ENCODE measurements at places on chromosomes 2 and 18.

DNA sequence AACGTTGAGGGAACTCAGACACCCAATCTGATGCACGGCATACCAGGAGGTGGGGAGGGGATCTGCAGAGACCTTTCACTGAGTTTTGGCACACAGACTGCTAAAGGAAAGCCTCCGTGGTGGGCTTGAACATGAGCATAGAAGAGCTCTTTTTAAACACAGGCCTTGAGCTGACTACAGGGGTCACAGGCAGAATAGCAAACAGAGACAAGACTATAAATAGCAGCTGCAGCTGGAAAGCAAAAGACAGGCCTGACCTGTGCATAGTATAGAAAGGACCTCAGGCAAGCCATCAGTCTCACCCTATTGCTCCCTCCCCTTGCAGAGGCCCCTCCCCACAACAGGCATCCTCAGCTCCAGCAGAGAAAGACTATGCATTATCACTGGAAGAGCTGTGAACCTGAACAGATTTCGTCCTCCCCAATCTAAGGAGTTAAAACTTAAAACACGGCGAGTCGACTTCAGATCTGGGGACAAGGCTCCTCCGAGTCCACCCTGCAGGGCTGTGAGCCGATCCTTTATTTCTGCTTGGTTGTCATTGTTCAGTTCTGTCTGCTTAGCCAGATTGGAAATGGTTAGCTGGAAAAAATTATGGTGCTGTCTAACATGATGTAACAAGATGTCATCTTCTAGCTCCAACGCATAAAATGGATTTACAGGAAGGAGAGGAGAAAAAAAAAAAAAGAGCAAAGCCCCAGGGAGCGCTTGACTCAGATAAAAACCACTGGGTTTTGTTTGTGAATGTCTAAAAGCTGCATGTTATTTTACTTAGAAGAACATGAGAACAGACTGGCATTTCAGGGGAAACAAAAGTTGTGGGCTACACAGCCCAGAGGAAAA lies 25.2 kb upstream of the LCLAT1 start:
- DNase-seq = peak; percentile 10

- DNase-seq = no peak
These were observed 38.4 kb upstream of the SOS1 start for GRCh38 chr2:39159283-39159682.

GRCh38 chr18:32930695-32931301 lies 158.0 kb upstream of the KLHL14 start:
- DNase-seq = no peak

DNA sequence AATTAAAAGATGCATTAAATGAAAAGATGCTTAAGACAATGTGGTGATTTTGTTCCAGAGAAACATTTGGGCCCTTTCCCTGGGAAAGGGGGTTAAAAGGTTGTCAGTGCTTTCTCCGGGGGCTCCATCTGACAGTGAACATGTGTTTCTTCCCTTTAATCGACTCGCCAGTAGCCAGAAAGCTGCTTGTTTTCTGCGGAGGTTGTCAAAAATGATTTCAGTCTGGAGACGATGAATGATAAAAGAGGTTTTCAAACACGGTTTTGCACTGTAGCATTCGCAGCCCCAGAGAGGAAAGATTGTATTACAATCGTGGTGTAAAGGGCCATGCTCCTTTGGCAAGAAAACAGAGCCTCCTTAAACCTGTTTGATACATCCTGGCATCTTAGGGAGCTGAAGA lies 111.5 kb upstream of the MEIS1 start:
- no peak for DNase-seq

DNA sequence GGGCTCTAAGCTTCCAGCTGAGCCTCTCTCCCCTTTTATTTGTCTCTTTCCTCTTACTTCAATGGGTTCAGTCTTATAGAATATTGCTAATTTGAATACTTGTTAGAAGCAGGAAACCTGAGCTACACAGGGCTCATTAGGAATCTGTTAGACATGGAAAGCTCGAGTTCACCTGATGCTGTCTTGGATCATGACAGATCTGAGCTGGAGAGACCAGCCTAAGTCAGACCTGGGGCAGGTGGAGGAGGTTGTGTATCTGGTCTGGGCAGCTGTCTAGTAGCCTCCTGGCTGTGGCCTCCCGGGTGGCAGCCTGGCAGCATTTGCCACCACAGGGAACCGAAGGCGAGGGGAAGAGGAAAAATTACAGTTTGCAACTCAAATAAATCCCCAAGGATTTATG lies 185.9 kb downstream of the ICOS start:
- DNase-seq = no peak

DNA sequence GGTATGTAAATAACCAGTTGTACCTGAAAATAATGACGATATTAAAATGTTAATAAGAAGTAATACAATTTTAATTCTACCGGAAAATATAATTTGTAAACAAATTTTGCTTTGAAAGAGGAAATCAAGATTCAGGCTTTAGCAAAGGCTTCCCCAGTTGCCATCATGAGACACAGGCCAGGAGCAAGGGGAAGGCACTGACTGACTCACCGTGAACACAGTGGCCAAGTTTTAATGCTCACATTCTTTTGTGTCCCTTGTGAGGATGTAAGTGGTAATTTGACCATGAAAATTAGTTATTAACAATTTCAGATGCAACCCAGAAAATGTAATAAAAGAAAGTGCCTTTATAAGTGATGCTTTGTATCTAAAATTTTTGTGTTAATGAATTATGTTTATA lies 164.1 kb downstream of the GREB1L start:
- DNase-seq = no peak

GRCh38 chr2:25220313-25220712 lies 51.9 kb upstream of the POMC start:
- DNase-seq = no peak

GRCh38 chr18:13565228-13565627 lies 161.1 kb downstream of the FAM210A start:
- DNase-seq = no peak

GRCh38 chr2:128984081-128984480 lies 665.4 kb upstream of the HS6ST1 start:
- DNase-seq = no peak

GRCh38 chr2:140669911-140670310 lies 1460.9 kb downstream of the LRP1B start:
- no peak for DNase-seq

- no peak for DNase-seq
These were observed 21.1 kb upstream of the MALT1 start for GRCh38 chr18:58649966-58650816.

DNA sequence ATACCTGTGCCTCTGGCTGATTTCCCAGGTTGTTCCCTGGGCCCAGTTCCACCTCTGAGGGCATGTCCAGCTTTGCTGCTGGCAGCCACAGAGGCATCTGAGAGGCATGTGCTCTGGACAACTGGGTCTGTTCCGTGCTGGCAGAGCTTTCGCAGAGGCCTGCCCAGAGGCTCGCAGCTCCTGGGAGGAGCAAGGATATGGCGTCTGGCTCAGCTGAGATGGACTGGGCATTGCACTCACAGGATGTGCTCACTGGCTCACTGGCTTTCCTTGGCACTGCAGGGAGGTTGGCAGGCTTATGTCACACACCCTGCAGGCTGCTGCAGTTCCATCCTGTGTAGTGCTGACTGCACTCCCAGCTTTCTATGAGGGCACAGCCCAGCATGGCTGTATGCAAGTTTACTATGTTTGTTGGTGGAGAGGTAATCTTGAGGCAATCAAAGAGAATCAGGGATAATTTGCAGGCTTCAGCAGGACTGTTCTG lies 172.3 kb downstream of the PRKCE start:
- no peak for DNase-seq

DNA sequence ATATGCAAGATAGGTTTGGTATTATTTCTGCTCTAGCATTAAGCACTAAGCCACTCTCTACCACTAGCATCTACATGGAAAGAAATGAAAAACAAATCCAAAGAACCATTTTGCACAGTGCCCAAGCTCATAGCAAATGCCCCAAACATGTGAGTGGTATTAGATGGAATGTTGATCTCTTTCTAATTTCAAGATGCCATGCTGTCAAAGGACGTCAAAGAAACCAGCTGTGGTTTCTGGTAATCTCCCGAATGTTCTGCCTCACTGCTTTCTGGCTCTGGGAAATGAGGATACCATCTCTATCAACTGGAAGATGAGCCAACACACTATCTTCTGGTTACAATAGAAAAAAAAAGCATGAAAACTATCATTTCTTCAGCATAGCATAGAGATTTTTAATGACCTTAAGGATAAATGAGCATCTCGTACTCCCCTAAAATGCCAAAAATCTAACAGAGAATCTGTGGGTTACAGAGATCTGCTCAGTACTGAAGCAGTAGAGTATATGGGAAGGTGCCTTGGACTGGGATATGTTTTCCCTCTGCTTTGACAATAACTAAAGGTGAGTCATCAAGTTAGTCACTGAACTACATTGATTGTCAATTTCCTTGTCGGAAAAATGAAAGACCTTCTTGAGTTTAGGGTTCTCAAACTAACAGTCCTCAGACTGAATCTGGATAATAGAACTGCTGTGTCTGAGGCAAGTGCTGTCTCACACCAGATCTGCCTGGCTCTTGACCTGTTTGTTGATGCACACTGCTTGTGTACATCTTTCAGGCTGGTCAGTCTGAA lies 244.8 kb upstream of the NCKAP5 start:
- DNase-seq = no peak

DNA sequence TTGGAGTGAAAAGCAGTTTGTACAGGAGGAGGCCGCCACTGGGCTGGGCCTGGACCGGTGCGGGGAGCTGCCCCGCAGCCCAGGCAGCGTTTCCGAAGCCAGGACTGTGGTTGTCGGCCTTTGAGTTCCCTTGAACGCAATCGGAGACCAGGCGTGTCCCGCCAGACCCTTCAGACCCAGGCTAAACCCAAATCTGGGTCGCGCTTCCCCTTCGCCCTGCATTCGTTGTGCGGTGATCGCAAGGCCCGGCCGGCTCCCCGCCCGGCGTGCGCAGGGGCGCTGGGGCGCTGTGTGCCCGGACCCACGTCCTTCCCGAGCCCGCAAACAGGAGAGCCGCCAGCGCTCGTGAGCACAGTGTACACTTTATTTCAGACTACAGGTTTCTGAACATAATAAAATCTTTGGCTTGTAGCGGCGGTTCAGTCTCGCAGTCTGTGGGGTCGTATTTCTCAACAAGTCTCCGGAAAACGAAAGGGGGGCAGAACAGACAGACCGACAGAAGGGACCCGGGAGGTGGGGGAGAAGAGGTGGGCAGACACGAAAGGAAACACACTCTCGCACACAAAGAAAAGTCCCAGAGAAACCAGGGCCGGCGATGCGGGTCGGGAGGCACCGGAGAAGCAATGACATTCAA lies 5.5 kb downstream of the EN1 start:
- no peak for DNase-seq

DNA sequence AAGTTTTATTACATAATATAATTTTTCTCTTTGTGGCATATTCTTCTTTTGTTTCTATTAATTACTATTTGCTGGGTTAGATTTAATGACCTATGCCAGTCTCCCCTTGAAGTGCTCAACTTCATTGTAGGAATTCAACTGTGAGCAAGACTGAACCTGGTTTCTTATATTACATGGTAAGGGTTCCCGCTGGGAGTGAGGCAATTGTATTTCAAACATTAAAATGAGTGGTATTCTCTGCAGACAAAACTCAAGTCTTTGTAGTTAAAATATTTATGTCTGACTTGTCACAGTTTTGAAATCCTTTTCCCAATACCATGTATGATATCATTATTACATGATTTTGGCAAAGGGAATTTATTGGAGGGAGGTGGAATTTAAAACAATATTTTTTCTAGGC lies 278.7 kb downstream of the GULP1 start:
- DNase-seq = no peak

GRCh38 chr2:164688896-164689419 lies 67.7 kb upstream of the GRB14 start:
- no peak for DNase-seq

GRCh38 chr18:63319383-63320122 lies at the start of gene BCL2:
Gene BCL2 (minus strand): TSS chr18:63319769.
- DNase-seq = peak; percentile 43

GRCh38 chr2:178269438-178270224 lies 75.3 kb downstream of the OSBPL6 start:
- DNase-seq = no peak

DNA sequence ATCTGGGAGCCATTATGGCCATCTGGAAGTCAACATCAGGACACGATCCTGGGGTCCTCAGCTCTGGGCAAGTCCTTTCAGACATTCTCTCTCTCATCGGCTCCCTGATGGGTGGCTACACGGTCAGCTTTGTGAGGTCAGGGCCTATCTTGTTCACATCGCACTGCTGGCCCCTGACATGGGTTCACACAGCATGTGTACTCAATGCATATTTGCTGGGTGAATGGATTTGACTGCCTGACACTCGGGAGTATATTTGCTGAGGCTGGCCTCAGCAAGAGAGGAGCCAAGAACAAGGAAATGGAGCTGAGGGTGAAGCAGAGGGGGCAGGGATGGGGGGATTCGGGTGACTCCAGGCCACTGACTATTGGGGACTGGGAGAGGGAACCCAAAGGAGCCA lies 50.5 kb downstream of the SLC4A5 start:
- DNase-seq = no peak

- no peak for DNase-seq
These were observed 18.8 kb upstream of the FN1 start for GRCh38 chr2:215454519-215455246.

DNA sequence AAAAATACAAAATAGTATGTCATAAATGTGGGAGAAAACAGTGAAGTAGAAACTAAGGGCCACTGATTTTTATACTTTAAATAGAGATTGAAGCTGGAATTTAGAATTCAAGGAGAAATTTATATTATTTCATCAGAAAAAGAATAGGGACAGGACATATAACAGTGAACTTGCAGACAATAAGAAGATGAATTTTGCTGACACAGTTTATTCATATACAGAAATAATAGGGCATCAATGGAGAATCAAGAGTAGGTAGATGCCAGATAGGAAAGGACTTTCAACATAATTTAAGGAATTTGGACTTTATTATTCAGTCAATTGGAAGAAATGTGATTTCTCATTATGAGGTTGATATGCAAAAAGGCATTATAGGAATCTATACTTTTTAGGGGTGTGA lies 118.9 kb upstream of the HNMT start:
- no peak for DNase-seq

GRCh38 chr18:70234667-70235459 lies 29.4 kb upstream of the RTTN start:
- no peak for DNase-seq

GRCh38 chr2:237209885-237210284 lies 124.2 kb downstream of the COPS8 start:
- DNase-seq = no peak

DNA sequence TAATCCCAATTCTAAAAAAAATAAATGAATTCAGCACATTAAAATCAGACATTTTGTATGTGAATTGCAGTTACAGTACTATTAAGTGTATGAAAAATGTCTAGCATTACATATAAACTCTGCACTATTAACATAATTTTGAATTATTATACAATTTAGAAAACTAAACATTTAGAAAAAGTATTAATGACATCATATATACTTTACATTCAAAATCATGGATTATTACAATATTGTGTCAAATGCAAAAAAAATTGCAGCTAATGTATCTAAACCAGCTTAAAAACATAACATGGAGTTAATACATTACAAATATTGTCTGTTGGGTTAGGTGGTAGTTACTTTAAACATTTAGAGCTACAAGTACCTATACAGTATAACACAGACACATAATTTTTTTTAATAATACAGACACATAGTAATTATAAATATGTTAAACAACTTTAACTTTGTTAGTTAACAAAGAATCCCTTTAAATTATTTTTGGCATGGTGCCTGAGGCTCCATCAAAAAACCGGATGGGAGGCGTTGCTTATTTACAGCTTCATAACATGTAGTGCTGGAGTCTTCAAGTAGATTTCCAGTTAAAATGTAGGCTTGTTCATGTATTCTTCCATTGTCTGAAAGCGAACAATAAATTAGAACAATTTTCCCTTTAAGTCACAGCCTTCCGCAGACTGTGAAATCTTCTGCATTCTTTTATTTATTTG lies 79.1 kb downstream of the AP1S3 start:
- DNase-seq = no peak

GRCh38 chr2:236298924-236299475 lies 34.8 kb upstream of the ASB18 start:
- DNase-seq = no peak

All from effector CD8-positive, alpha-beta T cell (primary cell).